ENCODE measurements at places on chromosomes 16 and 17.

- DNase-seq, result no peak
Observed at GRCh38 chr16:58054289-58054688, 28.7 kb downstream of the MMP15 start.

- DNase-seq, result no peak
Observed at GRCh38 chr16:87230571-87230970, 86.6 kb downstream of the C16orf95 start.

- DNase-seq, result no peak
Observed at GRCh38 chr17:10111907-10112452, 86.4 kb downstream of the GAS7 start.

- no peak for DNase-seq
Observed at GRCh38 chr17:73983621-73984400, 219.7 kb upstream of the RPL38 start.

Data from NCI-H2029 treated with DMSO at 0.1 percent for 48 hours (cell line).